Stimulated activated CD8-positive, alpha-beta memory T cell treated with anti-CD3 and anti-CD28 coated beads, Interleukin-2, amount 100 ng/mL, for 1 hour (primary cell): ENCODE measurements at places on chromosomes 5 and 9.

GRCh38 chr9:136050266-136050700, 44.8 kb downstream of the NACC2 start:
- no peak for DNase-seq

DNA sequence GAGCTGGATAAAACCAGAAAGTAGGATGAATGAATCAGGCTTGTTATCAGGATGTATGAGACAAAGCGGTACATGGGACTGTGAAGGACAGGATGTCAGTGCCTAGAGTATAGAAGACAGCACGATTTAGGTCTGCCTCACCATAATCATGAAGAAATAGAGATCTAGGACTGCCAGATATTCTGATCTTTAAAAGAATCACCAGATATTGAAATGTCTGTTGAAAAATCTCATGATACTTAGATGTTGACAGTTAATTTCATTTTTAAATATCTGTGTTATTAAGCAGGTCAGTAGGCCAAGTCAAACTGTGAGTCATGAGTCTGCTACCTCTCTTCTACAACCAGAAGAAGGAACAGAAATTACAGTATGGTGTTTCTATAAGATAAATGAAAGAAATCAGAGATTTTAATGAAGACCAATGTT, 65.0 kb downstream of the ST8SIA4 start:
- no peak for DNase-seq

GRCh38 chr5:169656125-169656901, 19.2 kb downstream of the DOCK2 start:
- no peak for DNase-seq

DNA sequence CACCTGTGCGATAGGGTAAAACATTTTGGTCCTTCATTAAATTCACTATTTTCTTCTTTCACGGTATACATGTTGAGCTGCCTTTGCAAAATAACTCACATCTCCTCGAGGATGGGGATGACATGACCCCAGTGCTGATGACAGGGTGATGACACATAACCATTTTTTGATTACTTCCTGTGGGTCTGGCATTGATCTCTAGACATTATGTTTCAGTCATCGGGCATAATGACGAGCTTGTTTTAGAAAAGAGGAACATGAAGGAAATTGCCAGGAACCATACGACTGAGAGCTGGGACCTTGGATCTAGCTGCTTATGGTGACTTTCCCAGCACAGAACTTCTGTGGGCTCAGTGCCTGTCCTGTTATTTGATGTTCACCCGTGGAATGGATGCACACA, 25.2 kb downstream of the COL5A1 start:
- DNase-seq, result no peak

DNA sequence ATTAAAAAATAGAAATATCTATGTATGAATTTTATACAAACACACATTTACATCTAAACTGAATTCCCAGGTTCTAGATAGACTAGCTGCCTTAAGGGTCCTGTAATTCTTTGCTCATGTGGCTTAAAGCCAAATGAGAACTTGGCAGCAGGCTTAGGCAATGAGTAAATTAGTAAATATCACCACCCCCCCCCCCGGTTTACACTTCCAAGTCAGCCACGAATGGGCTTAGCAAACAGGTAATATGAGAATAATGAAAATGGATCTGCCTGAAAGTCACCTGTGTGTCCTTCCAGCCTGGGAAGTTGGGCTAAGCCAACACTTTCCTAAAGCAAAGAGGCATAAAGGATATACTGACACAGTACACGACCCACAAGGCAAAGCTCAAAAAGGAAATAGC, 108.6 kb downstream of the KLHL3 start:
- no peak for DNase-seq

DNA sequence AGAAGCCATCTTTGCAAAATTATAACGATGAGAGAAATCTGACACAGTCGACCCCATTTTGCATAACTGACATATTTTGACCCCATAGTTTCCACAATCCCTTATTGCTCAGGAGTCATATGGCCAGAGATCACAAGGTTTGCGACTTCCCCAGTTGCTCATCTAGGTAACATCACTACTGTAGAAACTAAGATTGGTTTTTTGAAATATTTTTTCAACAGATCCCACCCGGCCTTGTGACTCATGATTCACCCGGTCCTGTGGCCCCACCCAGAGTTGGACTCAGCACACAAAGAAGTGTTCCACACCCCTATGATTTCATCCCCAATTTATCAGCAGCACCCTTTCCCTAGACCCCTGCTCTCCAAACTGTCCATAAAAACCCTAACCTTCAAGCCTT, 50.2 kb downstream of the TIMD4 start:
- DNase-seq, result no peak

- DNase-seq, result no peak
Observed at GRCh38 chr9:126838055-126838811, 22.2 kb upstream of the ZBTB34 start.

GRCh38 chr5:167587772-167588437, 703.5 kb upstream of the WWC1 start:
- no peak for DNase-seq

GRCh38 chr5:88660947-88661805, 221.8 kb downstream of the MEF2C start:
- DNase-seq, result no peak

DNA sequence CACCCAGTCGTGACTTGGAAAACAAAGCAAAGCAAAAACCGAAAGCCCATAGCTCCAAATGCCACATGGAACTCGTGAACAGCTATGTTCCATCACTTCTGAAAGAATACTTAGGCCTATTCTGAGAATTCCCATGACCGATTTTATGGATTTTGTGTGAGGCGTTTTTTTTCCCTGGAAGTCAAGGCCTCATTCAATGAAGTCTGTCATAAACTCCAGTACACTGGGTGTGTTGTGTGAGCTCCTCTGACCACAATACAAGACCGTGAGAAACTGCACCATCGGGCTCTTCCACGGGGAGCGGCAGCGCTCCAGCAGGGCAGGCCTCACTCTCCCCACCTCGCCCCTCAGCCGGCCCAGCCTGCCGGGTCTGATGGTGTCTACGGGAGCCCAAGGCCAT, 209.5 kb downstream of the FANCC start:
- DNase-seq, result no peak

DNA sequence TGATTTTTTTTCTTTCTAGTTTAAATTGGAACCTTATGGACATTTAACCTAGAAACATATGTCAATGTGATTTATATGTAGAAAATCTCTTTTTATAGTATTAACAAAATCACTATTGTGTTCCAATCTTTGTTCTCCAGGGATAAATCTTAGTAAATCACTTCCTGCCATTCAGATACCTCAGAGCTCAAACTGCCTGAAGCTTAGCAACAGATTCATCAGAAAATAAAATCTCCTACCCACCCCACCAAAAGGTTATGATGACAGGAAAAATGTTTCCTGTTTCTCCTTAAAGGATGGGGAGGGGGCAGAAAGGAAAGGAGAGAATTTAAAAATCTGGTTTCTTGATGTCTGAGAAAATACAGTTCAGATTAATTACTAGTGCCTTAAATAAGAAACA, 105.0 kb upstream of the TUT7 start:
- no peak for DNase-seq

DNA sequence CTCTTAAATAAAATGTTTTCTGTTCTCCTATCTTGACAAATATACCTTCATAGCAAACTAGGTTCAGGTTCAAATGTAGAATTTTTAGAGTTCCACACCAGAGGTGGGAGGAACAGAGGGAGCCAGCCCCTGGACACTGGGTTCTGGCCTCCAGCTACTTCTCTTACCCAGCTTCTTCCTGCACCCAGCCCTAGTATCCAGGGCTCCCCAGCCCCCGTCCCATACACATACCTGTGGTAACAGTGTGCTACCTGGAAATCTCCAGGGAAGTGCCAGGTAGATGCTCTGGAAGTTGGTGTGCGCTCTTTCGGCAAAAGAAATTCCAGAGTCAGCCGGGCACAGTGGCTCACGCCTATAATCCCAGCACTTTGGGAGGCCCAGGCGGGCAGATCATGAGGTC, 33.9 kb upstream of the IL6ST start:
- DNase-seq, result no peak

DNA sequence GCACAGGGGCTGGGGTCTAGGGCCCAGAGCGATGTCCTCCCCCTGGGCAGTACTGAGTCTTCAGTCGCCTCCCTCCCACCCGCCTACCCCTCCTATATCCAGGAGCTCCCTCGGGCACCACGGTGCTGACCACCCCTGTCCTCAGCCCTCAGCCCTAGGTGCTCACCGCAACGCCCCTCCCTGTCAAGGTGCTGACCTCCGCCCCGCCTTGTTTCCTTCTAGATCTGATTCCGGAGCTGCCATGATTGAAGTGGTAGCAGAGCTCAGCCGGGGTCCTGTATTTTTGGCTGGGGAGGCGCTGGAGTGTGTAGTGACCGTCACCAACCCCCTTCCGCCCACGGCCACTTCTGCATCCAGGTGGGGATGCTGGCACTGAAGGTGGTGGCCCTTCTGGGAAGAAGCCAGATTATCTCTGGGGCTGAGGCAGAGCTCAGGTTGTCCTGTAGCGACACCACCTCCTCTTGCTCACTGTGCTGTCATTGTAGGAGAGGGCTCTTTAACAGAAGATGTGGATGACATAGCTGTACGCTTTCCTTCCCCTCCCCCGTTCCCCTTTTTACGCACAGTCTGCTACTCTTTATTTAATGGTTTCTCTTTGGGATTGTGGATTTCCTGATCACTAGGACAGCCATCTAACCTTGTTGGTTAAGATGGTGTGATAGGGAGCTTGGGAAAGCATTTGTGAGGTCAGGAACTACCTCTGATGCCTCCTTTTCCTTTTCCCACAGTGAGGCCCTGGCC, 598 bp downstream of the RGP1 start:
- no peak for DNase-seq

DNA sequence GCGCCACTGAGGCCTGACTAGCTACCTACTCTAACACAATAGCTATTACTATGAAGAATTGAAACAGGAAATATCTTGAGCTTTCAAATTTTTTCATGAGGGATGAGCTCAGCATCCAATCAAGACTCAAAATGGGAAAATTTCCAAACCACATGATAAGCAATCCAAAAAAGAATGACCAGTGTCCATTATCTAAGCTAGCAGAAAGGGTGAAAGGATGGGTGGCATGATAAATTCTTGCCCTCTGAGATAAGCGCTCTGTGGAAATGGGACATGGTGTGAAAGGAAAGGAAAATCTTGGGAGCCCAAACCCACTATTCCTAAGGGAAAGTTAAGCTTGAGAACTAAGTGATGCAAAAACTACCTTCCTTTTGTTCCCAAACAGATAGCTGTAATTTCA, 170.2 kb upstream of the NREP start:
- DNase-seq, result no peak

DNA sequence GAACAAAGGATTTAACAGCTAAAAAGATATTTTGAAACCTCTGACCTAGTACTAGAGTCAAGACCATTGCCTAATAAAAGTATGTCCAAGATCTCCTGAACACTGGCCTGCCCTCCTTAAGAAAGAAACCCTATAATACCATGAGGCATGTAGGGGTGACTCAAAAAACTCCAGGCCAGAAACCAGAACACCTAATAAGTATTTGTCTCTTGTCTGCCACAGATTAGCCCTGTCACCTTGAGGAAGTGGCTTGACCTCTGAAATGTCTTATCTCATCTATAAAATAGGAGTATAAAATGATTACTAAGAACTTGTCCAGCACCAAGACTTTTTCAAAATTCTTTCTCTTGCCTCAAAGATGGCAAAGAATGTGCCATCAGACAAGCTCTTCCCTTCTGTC, 125.5 kb upstream of the RASGRF2 start:
- no peak for DNase-seq

DNA sequence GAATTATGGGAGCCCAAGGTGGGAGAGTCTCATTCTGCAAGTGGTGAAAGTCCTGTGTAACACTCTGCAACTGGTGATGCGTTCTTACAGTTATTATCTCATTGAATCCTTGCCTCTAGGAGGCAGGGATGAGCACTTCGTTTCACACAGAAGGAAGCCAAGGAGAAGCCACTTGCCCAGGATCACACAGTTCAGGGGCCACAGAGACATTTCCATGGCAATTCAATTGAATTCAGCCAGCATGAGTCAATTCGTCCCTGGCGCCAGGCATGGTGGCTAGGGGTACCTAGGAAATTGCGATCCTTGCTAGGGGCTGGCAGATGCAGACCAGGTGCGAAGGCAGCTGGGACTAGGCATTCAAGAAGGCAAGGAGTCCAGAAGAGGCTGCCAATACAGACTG, 26.2 kb downstream of the LHX2 start:
- DNase-seq, result no peak

DNA sequence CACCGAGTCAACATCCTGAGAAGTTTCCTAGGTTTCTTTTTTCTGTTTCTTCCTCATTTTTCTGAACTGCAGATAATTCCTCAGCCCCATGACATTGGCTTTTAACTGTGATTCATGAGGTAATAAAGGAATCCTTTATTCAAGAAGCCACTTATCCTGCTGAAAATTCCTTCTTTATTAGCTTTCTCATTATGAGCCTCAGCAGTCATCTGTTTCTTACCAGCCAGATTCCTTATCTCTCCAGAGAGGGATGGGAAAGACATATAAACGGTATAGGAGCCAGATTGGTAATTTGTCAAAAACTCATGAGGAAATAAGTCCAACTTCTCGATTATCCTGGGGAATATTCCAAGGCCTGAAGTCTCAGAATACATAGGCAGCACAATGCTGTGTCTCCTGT, 465.4 kb downstream of the ICE1 start:
- DNase-seq, result no peak

GRCh38 chr5:140214831-140215230, 39.8 kb downstream of the CYSTM1 start:
- DNase-seq, result no peak

GRCh38 chr5:157025093-157025698, 33.7 kb downstream of the HAVCR1 start:
- peak; percentile 28 for DNase-seq

DNA sequence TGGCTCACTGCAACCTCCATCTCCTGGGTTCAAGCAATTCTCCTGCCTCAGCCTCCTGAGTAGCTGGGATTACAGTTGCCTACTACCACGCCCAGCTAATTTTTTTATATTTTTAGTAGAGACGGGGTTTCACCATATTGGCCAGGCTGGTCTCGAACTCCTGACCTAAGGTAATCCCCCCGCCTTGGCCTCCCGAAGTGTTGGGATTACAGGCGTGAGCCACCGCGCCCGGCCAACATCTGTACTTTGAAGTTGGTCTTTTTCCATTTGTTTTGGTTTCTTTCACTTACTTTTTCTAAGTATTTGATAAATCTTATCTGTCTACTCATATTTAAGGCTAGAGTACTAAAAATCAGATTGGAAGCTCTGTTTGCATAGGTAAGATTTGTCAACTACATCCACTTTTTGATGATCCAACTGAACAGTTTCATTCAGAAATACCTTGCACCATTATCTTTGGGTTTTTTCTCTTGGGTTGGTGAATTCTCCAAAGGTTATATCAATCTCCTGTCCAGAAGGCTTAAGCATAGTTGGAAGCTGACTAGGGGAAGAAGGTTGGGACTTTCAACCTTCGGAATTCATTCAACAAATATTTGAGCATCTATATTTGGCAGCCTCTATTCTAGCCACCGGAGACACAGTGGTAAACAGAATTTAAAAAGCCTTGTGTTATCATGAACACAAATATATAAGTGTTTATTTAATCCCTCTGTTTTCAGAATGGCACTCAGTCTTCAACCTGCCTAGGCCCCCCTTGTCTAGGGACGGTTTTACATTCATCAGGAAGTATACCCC, 489.1 kb downstream of the RAB3C start:
- no peak for DNase-seq
